ENCODE measurements at places on chromosomes 13 and 19. TPM values are rescaled to one million over a fixed set of nuclear protein-coding genes. Genes with fewer than 3 reads are reported as not detected.

MYO1F gene
- 2.5 TPM for total RNA-seq

KXD1 gene
- total RNA-seq: 20.9 TPM

PLEKHF1 gene
- 0.49 TPM for total RNA-seq

FGF22 gene
- 0.25 TPM for total RNA-seq

GSK3A gene
- 57.0 TPM for total RNA-seq

HOMER3 gene
- total RNA-seq: 17.7 TPM

HNRNPM gene
- total RNA-seq: 84.3 TPM

VSTM2B gene
- 15.5 TPM for total RNA-seq

SLC7A9 gene
- total RNA-seq: 0.74 TPM

ZNF793 gene
- 34.9 TPM for total RNA-seq

GRIN2D gene
- 3.7 TPM for total RNA-seq

ZNF766 gene
- 12.8 TPM for total RNA-seq

SULT2A1 gene
- total RNA-seq: not detected

PRR22 gene
- 0.25 TPM for total RNA-seq

ZNF415 gene
- 31.7 TPM for total RNA-seq

CD209 gene
- total RNA-seq: 0.25 TPM

MED4 gene
- 29.3 TPM for total RNA-seq

CEACAM3 gene
- total RNA-seq: 0.25 TPM

ZNF578 gene
- 24.3 TPM for total RNA-seq

ZNF625 gene
- total RNA-seq: 17.9 TPM

PAF1 gene
- total RNA-seq: 21.6 TPM

CYP2A6 gene
- not detected for total RNA-seq

All from temporal lobe (tissue), 4 donors.